Smooth muscle cell of the coronary artery (primary cell): ENCODE measurements at places on chromosomes 1 and 21. TPM values are rescaled to one million over a fixed set of nuclear protein-coding genes. Genes with fewer than 3 reads are reported as not detected.

Gene G0S2
- total RNA-seq = 4.4 and 286 TPM in 2 replicates

Gene CHI3L2
- 0.45 and 4.4 TPM in 2 replicates for total RNA-seq

Gene ZFP69
- total RNA-seq = 1.4 and 2.7 TPM in 2 replicates

Gene OR2T11
- total RNA-seq = not detected in 2 replicates

Gene PRUNE1
- 5.1 and 8.3 TPM in 2 replicates for total RNA-seq

Gene BLACAT1
- not detected in 2 replicates for total RNA-seq

Gene COX20
- 2.7 and 15.9 TPM in 2 replicates for total RNA-seq

Gene LGR6
- not detected in 2 replicates for total RNA-seq

Gene ACTA1
- total RNA-seq = not detected in 2 replicates

Gene SLAMF9
- total RNA-seq = 0.38 TPM in 1 of 2 replicates, not detected in the other

Gene PLXNA2
- total RNA-seq = 1.4 and 12.4 TPM in 2 replicates

Gene THEMIS2
- total RNA-seq = 1.2 and 2.0 TPM in 2 replicates

Gene PTGFR
- total RNA-seq = 7.8 and 58.9 TPM in 2 replicates

Gene SYNJ1
- total RNA-seq = 5.1 and 5.9 TPM in 2 replicates

Gene C1orf116
- not detected in 2 replicates for total RNA-seq

Gene FCRL1
- total RNA-seq = 0.35 TPM in 1 of 2 replicates, not detected in the other

Gene ACKR1
- total RNA-seq = not detected in 2 replicates

Gene PSRC1
- total RNA-seq = 2.5 and 4.7 TPM in 2 replicates

Gene NBPF1
- 21.3 and 36.2 TPM in 2 replicates for total RNA-seq

Gene FCER1G
- 0.23 TPM in 1 of 2 replicates, not detected in the other for total RNA-seq

Gene KLHDC9
- total RNA-seq = 0.23 and 1.5 TPM in 2 replicates

Gene CLCA1
- total RNA-seq = under 0.01 TPM in 1 of 2 replicates, not detected in the other

Gene FAM163A
- not detected in 2 replicates for total RNA-seq

Gene PCAT6
- total RNA-seq = 0.30 TPM in 1 of 2 replicates, not detected in the other

Gene GPR89B
- 16.4 and 18.4 TPM in 2 replicates for total RNA-seq

Gene CRNN
- total RNA-seq = not detected in 2 replicates

Gene ATP1A4
- not detected in 2 replicates for total RNA-seq

Gene DARS2
- 4.7 and 11.2 TPM in 2 replicates for total RNA-seq

Gene LCE6A
- total RNA-seq = not detected in 2 replicates

Gene SLC41A1
- total RNA-seq = 8.4 and 11.1 TPM in 2 replicates

Gene PTGS2
- total RNA-seq = 3.5 and 20.8 TPM in 2 replicates

Gene FAM43B
- 0.08 TPM in 1 of 2 replicates, not detected in the other for total RNA-seq

Gene NR1I3
- total RNA-seq = not detected in 2 replicates

Gene SSR2
- total RNA-seq = 445 and 519 TPM in 2 replicates

Gene NBPF10
- total RNA-seq = 1.9 and 2.3 TPM in 2 replicates

Gene ATAD3C
- total RNA-seq = under 0.01 and 0.15 TPM in 2 replicates

Gene KRTAP11-1
- not detected in 2 replicates for total RNA-seq

Gene YBX1
- total RNA-seq = 851 and 971 TPM in 2 replicates

Gene EPHA2
- total RNA-seq = 13.0 and 66.0 TPM in 2 replicates

Gene RNF2
- total RNA-seq = 16.2 and 43.2 TPM in 2 replicates

Gene ZMYND12
- 0.15 and 0.59 TPM in 2 replicates for total RNA-seq

Gene ZBTB40
- 6.2 and 7.0 TPM in 2 replicates for total RNA-seq

Gene UTS2
- not detected in 2 replicates for total RNA-seq
